Ovary (tissue), 10 donors: ENCODE measurements at places on chromosomes 5 and 9. TPM values are rescaled to one million over a fixed set of nuclear protein-coding genes. Genes with fewer than 3 reads are reported as not detected.

Gene ARID3C
- total RNA-seq: not detected

- DNase-seq: no peak
Measured at GRCh38 chr9:36576866-36577265, 4.2 kb downstream of the MELK start.

DNA sequence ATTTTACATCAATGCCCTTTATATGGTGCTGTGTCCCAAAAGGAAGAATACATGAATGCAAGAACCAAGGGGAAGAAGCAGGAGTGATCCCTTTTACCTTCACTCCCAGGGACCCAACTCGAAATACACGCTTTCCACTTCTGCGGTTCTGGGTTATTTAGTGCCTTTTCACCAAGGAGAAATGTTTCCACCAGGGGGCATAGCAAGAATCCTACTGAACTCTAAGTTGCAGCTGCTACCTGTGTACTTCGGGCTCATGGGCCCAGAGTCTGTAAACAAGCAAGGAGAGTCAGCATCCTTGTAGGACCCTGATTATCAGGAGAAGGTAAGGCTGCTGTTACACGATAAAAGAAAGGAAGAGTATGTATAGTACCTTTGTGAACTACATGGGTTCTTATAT, 45.7 kb downstream of the DPYSL3 start:
- DNase-seq: no peak

Gene GALNT10
- total RNA-seq: 118 TPM

DNA sequence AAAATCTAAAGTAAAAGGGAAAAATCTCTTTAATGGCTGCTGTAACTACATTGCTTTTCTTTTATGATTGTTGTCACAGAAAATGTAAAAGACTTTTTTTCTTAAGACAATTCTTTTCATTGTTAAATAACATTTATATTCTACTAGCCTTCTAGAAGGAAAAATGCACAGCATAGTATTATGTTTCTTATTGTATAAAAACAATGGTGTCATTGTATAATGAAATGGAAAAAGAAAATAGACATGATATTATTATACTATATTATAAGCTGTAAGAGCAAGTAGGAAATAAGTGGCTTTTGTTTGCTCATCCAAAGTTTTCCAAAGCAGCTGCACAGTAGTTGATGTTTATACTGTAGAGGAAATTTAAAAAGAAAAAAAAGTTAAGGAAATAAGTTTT, 1021.7 kb downstream of the EFNA5 start:
- DNase-seq: no peak

DNA sequence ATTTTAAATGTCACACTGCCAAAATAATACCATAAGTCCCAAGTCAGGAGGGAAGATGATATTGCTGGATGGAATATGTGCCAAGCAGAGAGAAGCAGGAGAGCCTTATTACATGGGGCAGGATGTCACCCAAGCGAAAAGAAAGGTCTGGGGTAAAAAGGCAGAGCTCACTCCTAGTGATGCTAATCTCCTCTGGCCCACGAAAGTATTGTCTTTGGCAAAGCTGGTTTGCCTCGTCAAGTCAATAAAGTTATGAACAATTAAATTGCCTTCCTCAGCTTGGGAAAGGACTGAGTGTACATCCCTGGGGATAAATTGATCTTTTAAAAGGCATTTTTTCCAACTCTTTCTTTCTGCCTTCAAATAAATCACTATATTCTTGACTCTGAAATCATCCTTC, 220.6 kb downstream of the DMAC1 start:
- no peak for DNase-seq

DNA sequence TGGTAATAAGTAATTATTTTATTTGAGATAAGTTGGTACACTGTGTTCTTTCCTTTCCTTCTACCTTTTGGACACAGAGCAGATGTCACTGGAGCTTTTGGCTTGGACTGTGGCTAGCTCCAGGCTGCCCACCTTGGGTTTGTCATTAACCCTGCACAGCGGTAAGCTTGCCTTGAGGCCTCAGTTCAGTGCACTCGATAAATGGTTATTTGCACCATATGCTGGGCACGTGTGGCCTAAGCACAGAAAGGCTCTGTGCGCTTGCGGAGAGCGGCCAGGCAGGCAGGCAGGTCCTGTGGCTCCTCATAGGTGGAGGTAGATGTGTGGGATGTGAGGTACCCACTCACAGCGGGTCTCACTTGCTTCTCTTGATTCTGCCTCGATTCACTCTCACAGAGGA, 30.0 kb upstream of the TENT4A start:
- DNase-seq: no peak

DNA sequence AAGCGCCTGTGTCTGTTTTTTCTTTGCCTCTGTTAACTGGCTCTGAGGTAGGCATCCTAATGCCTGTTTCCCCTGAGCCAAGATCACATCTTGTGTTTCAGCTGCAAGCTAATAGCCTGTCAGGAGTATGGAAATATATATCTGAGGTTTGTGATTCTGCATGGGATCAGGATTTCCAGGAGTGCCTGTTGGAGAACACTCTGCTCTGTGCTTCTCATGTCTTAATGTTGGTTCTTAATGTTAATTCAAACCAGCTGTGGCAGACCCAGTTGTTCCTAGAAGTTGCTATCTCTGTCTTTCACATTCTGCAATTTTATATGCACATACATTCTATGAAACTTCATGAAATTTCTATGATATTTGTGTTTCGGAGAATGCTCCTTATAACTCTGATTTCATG, 72.1 kb downstream of the PGM5 start:
- no peak for DNase-seq

- DNase-seq: no peak
Measured at GRCh38 chr9:81632599-81632998, 56.7 kb downstream of the TLE1 start.

Gene CSF1R
- 9.8 TPM for total RNA-seq

DNA sequence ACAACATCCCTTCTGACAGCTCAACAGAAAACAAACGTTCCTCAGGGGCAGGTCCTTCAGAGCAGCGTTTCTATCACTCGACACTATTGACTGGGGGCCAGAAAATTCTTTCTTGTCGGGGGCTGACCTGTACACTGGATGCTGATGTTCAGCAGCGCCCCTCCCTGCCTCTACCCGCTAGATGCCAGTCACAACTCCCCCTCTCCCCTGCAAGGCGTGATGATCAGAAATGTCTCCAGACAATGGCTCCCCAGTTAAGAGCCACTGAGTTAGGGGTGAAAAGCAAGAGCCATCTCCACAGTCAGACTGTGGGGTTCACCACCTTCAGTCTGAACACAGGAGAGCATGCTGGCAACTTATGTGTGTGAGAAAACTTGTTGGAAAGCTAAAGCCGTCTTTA, 39.8 kb downstream of the SERINC5 start:
- DNase-seq: no peak

Gene SPINK6
- not detected for total RNA-seq
